ENCODE measurements at places on chromosomes 11 and 22. TPM values are rescaled to one million over a fixed set of nuclear protein-coding genes. Genes with fewer than 3 reads are reported as not detected.

DNA sequence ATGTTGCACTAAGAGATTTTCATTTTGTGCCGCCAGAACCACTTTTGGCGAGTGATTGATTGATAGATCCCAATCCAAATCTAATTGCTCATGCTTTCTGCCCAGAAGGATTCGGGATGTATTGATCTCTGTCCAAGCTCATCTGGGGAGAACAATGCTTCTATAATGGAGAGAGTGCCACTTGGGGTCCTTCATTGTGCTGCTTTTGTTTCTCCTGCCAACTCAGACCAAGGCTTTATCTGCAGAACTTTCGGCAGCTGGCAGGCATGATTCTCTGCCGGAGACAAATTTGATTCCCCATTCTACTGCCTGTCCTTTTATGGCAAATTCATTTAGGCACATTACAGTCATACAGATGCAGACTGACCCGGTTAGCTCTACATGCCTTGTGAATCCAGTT, 62.9 kb upstream of the NTM start:
- no peak for DNase-seq

GRCh38 chr11:65917077-65917433, 1.8 kb downstream of the C11orf68 start:
- DNase-seq = no peak

DNA sequence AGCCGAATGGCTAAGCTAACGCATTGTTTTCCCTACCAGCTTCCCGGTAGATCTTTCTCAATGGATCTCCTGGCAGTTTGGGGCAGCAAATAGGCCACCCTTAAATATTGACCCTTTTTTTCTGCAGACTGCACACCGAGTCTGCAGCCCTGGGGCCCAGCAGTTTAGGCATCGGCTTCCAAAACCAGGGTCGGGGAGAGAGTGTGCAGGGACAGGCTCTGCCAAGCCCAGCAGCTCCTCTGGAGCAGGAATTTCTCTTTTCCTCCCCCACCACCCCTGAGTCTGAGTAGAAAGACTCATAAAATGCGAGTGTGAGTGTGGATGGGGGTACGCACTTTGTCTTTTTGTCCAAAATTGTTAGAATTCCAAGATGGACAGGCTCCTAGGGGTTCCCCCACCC, 113.2 kb downstream of the FEZ1 start:
- DNase-seq = no peak

DNA sequence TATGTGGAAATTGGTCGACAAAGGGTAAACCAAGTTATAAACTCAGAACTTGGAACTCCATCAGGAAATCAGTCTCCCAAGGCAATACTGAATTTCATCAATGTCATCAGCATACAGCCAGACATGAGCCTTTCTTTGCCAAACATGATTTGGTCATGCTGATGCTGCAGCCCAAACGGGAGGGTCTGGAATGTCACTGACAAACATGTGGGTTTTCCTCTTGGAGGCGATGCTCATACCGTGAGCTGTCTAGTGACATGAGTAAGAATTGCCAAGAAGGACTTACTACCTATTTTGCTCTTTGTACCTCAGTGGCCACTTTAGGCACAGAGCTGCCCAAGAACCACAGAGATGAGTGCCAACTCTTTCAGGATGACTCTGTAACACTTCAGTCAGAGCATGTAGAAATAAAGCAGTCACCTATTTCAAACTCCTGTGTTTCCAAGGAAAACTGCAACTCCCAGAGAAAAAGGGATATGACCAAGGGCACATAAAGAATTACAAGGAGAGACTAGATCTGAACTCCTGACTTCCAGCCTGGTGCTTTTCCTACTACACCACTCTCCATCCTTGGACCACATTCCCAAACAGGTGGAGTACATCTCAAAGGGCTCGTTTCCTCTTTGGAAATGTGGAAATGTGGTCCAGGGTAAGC, 24.3 kb upstream of the MRGPRX2 start:
- DNase-seq = no peak

DNA sequence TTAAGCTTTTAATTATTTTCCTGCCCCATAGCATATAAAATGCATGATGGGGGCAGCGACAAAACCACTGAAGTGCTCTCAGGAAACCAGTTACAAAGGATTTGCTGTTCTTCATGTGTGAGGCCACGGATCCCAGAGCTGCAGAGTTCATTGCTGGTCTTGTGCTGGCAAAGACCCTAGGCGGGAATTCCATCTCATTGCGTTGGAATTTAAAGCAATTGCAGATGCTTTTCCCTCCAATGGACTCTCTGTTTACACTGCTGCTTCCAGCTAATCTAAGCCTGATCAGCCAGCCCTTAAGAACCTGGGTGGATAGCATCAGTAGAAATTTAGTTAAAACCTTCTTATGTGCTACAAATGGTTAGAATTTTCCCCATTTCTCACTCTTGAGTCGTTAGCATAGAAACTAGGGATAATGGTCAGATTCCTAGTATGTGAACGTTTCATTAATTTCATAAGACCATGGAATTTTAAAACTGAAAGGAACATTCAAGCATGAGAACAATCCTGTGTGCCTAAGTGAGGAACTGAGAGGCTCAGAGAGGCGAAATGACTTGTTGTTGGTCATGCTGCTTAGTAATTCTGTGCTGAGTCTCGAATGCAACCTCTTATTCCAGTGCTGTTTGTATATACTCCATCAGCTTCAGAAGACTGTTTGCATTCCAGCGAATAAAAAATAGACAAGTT, 36.1 kb upstream of the ADSL start:
- DNase-seq = peak; percentile 78

- DNase-seq = no peak
Measured at GRCh38 chr11:86798988-86799387, 1.4 kb upstream of the PRSS23 start.

DNA sequence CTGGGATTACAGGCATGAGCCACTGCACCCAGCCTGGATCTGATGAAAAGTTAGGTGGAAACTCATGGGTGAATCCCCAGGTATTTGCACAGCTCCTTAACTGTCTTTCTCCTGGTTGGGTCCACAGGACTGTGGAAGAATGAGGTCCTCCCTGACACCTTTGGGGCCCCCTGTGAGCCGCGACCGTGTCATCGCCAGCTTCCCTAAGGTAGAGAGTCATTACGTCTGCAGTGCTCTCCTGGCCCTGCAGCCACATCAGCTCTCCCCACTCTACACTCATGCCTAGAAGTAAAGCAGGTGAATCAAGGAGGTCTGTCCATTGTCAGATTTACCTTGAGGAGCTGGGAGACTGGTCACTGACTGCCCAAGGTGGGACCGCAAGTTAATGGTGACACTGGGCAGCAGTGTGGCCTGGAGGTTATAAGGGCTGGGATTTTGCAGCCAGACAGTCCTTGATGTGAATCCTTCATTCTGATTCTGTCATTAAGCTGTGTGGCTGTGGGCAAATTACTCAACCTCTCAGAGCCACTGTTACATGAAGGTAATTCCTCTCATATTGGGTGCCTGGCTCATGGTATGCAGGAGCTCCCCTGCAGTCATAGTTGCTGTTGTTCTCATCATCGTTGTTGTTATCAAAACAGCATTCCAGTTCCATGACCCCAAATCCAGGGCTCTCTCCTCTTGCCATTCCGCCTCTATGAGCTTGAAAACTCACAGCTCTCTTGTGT, 1.4 kb downstream of the RAB36 start:
- no peak for DNase-seq

- peak; percentile 69 for DNase-seq
Measured at GRCh38 chr22:31179345-31179744, 19.4 kb downstream of the RNF185 start.

GRCh38 chr11:27158456-27159334, 118.1 kb downstream of the BBOX1 start:
- peak; percentile 90 for DNase-seq

- peak; percentile 90 for DNase-seq
Measured at GRCh38 chr22:27032091-27032761, 374.8 kb downstream of the MIAT start.

- no peak for DNase-seq
Measured at GRCh38 chr11:65378208-65378927, 4.1 kb downstream of the SLC25A45 start.

- DNase-seq = no peak
Measured at GRCh38 chr22:45689211-45689610, 17.6 kb downstream of the ATXN10 start.

DNA sequence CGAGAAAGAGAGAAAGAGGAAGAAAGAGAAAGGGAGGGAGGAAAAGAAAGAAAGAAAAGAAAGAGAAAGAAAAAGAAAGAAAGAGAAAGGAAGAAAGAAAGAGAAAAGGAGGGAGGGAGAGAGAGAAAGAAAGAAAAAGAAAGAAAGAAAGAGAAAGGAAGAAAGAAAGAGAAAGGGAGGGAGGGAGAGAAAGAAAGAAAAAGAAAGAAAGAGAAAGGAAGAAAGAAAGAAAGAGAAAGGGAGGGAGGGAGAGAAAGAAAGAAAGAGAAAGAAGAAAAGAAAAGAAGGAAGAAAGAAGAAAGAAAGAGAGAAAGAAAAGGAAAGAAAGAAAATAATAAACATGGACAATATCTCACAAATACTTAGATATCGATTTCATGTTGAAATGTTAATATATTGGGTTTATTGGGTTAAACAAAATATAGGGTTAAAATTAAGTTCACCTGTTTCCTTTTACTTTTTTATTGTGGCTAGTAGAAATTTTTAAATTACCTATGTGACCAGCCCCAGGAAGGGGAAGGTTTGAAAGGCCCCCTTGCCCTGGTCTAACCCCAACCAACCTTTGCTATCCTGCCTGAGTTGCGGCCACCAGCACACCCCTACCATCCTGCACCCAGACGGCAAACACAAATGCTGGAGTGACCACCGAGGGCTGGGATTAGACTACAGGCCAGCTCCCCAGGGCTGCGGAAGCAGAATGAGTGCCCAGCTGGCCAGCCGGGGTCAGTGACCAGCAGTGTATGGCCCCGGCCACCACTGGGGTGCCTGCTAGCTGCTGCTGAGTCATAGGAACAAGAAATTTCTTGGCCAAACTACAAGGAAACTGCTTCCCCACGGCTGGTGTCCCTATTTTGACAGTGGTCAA, 81.0 kb upstream of the FGF3 start:
- DNase-seq = no peak

- DNase-seq = peak; percentile 37
Measured at GRCh38 chr22:39994566-39995392, at the start of gene FAM83F. Gene FAM83F, plus strand, starts transcription at chr22:39994954. Its CDS starts 89 bp downstream, at chr22:39995043.

The CEND1 gene
- total RNA-seq = not detected

The PRG3 gene
- 0.41 TPM for total RNA-seq

The WNT7B gene
- total RNA-seq = 6.2 TPM

The OR5J2 gene
- not detected for total RNA-seq

The OR5P2 gene
- not detected for total RNA-seq

The TYR gene
- not detected for total RNA-seq

The PNPLA3 gene
- 0.51 TPM for total RNA-seq

The FGF19 gene
- 1.8 TPM for total RNA-seq

The SLC29A2 gene
- 10.2 TPM for total RNA-seq

The APOC3 gene
- not detected for total RNA-seq

The TMEM86A gene
- total RNA-seq = 1.0 TPM

The DGCR6L gene
- 37.6 TPM for total RNA-seq

The GAB4 gene
- total RNA-seq = not detected
